ENCODE measurements at places on chromosomes 7 and 10. TPM values are rescaled to one million over a fixed set of nuclear protein-coding genes. Genes with fewer than 3 reads are reported as not detected.

The PMS2 gene
- total RNA-seq, result 17.7 TPM

The MARVELD1 gene
- 21.2 TPM for total RNA-seq

The HTR5A gene
- not detected for total RNA-seq

The LZTS2 gene
- total RNA-seq, result 56.0 TPM

The HPSE2 gene
- not detected for total RNA-seq

The MBL2 gene
- total RNA-seq, result not detected

The CNPY1 gene
- total RNA-seq, result not detected

The BBS9 gene
- 12.8 TPM for total RNA-seq

The CDHR1 gene
- not detected for total RNA-seq

The MYO3A gene
- total RNA-seq, result not detected

DNA sequence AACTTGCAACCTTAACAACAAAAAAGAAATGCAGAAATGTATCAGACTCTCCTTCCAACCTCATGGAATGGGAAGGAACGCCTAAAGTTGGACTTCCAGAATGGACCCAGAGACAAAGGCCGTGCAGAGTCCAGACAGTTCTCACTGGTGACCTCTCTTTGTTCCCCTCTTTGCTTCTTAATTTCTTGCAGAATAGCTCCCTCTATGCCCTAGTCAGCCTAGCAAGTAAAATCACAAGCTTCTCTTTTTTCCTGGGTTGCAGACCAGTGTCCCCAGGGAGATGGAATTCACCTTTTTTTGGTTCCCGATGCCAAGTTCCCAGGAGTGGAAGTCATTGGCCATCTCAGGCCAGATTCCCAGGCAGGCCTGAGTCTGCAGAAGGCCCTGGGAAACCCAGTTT, 278.0 kb downstream of the CCSER2 start:
- no peak for DNase-seq

DNA sequence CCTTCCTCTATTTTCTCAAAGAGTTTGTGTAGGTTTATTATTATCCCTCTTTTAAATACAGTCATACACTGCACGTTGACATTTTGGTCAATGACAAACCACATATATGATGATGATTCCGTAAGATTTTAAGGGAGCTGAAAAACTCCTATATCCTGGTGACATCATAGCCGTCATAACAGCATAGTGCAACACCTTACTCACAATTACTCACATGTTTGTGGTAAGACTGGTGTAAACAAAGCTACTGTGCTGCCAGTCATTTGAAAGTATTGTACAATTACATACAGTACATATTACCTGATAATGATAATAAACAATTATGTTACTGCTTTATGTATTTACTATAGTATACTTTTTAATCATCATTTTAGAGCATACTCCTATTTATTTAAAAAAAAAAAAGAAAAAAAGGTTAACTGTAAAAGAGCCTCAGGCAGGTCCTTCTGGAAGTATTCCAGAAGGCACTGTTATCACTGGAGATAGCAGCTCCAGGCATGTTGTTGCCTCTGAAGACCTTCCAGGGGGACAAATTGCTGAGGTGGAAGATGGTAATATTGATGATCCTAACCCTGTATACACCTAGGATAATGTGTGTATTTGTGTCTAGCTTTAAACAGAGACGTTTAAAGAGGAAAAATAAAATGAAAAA, 123.3 kb upstream of the CDK1 start:
- no peak for DNase-seq

GRCh38 chr7:106959753-106960152, 84.8 kb upstream of the PRKAR2B start:
- DNase-seq, result no peak

- no peak for DNase-seq
Observed at GRCh38 chr10:97320480-97321031, 1.5 kb downstream of the FRAT1 start.

DNA sequence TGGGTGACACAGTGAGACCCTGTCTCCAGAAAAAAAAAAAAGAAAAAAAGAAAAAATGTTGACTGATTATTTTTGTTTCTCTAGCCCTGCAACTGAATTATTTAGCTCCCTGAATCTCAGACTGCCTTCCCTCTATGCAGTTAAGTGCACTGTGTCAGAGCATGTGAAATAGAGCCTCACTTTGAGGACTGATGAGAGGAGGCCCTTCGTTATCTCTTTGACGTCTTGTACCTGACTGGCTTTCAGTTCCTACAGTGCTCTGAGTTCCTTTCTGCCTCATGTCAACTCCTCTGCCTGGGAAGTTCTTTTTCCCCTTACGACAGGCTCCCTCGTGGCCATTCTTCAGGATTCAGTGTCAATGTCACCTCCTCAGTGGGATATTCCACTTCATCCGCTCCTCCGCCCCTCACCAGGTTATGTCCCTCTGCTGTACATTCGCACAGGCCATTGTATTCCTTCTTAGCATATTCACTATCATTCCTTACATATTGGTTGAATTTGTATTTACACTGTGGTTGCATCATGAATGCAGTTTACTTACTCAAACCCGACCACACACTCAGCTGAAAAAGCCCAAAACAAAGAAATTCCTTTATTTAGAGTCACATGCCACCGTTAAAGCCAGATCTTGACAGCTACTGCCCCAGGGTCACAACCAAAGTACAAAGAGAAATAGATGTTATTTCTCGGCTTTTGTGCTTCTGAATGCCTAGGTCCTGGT, 18.1 kb upstream of the CAMK2G start:
- DNase-seq, result no peak

DNA sequence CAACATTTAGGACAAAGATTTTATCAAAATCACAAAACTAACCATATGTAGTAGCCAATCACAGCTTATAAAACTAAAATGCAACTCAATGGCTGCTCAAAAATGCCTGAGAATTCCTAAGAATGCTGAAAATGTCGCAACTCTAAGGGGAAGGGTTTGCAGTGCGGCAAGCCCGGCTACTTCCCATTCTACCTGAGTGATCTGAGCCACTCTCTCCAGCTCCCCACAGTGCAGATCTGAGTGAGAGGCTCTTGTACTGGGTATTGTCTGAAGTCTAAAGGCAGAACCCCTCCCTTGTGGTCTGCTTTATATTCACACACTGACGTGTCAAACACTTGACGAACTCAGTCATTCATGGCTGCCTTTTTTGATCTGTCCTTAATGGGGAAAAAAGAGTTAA, 28.9 kb downstream of the RAB11FIP2 start:
- no peak for DNase-seq

- DNase-seq, result no peak
Observed at GRCh38 chr7:10802526-10802925, 171.1 kb upstream of the PHF14 start.

- no peak for DNase-seq
Observed at GRCh38 chr10:13993169-13993568, 337.6 kb downstream of the FRMD4A start.

GRCh38 chr7:65444899-65445823, 71.5 kb downstream of the ZNF92 start:
- no peak for DNase-seq

DNA sequence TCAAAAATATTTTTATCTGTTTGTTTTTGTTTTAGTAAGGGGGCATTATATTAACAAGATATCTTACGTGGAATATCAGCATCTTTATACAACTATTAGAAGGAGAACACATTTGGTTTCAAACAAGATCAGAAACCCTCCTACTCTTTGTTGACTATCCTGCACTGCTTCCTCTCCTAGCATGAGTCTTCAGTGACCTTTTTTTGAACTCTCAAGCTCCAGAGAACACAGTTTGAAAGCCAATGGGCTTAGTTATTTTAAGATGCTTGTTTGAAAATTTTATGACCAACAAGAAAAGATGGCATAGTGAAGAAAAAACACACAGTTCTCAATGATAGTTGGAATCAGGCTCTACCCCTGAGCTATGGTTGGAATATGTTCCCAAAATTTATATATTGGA, 37.2 kb upstream of the RTKN2 start:
- DNase-seq, result no peak

DNA sequence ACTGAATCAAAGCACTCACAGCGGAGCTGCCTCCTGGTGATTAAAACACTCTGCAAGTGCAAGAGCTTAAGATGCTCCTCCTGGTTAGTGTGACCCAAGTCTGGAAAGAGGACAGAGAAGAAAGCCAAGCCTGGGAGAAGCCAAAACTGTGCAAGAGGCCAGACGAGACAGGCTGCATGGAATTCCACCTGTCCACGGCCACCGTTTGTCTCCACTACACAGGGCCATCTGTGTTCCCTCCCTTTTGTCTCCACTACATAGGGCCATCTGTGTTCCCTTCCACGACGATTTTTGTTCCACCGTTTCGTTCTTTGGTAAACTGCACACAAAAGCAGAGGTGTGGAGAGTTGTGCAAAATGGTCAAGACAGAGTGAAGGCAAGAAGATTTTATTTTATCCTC, 233.0 kb downstream of the DIP2C start:
- no peak for DNase-seq

DNA sequence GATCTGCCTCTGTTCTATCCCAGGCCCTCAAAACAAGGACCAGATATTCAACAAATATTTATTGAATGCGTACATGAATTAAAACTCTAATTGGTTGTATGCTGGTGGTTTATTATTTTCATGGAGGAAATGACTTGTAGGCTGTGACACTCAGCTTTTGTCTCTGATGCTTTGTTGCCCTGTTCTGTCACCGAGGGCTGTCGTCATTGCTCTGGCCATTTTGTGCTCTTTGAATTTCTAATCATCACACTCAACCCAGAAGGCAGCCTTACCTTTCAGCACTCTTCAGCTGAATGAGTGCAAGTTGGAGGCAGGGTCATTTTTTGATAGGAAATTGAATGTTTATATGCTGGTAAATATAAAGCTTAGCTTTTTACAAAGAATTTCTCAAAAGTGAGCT, 14.5 kb downstream of the SRGN start:
- no peak for DNase-seq

DNA sequence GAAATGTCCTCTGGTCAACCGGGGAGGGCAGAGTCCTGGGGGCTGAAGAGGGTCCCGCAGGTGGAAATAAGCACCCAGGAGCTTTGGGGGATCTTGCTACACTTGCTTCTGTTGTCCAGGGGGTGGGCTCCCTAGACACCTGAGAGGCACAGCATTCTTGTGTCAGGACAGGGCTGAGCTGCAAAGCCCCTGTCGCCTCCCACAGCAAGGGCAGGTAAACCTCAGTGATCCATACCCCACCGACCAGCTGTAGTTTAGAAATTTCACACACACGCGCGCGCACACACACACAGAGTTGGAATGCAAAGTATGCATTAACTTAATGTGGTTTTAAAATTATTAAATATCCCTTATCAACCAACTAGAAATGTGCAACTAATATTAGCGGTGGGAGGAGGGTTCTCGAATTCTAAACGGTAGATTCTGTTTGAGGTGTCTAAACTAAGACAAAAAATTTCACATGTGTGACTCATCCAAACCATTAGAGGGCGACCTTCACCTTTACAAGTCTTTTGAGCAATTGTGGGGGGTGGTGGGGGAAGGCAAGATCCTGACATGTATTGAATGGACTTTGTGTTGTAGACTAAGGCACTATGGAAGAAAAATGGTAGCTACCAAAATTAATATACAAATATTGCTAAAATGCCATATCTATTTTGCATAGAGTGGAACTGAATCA, 34.3 kb upstream of the PTF1A start:
- DNase-seq, result no peak

DNA sequence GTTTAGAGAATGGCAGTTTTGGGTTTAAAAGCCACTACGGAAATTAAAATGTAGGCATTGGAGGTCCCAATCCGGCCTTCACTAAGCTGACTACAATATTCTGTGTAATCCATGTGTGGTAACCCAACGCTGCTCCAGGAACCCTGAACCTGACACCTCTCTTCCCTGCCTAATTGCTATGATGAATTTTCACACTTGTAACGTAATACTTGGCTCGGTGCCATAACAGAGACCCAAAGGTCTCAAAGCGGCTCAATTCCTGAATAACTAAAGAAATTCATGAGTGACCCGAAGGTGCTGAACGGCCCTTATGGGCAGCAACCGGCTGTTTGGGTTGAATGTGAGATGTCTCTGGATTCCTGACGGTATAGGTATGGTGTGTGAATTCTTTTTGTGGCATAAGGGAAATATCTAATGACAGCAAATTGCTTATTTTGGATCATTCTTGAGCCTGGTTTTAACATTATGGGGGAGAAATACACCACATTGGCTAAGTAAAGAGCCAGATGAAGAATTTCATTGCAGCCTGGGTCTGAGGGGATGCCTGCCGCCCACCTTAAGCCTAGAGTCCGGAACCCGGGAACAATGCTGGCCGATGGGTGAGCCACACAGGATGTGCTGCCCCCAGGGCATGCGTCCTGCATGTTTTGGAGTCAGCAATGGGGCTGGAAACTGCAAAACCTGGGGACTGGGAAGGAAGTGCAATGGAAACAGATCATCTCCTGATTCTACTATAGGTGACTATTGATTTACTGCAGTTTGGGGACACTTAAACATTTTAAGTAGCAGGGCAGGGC, 69.7 kb upstream of the FZD8 start:
- DNase-seq, result no peak

- DNase-seq, result no peak
Observed at GRCh38 chr7:26265065-26265464, 26.6 kb upstream of the SNX10 start.

DNA sequence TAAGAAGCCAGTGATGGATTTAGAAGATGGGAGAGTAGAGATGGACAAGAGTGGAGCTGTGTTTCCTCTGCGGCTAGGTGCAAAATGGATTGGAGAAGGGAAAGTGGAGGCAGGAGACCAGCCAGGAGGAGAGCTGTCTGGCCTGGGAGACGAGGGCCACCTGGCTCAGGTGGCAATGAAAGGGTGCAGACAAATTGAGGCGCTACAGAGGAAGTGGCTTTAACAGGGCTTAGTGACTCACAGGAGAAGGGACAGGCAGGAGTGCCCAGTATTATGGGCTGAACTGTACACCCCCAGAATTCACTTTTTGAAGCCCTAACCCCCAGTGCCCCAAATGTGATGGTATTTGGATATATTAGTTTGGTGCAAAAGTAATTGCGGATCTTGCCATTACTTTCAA, 65.6 kb upstream of the DUSP5 start:
- DNase-seq, result no peak

- DNase-seq, result no peak
Observed at GRCh38 chr10:46301056-46301645, 14.4 kb downstream of the ANTXRL start.

- DNase-seq, result no peak
Observed at GRCh38 chr10:130757821-130758489, 553.6 kb downstream of the TCERG1L start.

DNA sequence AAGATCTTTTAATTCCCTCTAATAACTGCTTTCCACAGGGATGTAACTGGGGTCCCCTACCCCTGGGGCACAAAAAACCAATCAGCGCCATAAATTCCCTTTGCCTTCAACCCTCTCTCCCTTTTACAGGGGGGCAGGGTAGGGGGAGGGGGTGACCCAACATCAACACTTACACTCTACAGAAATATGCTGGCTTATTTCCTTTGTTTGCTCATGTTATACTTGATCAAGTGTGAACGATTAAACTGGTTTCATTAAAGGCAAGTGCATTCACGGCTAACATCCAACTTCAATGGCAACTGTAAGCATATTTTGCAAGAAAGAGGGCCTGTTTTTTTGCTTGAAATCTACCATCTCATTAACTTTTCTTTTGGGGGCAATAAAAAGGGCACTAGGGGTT, 2.9 kb downstream of the CTBP2 start:
- DNase-seq, result no peak

DNA sequence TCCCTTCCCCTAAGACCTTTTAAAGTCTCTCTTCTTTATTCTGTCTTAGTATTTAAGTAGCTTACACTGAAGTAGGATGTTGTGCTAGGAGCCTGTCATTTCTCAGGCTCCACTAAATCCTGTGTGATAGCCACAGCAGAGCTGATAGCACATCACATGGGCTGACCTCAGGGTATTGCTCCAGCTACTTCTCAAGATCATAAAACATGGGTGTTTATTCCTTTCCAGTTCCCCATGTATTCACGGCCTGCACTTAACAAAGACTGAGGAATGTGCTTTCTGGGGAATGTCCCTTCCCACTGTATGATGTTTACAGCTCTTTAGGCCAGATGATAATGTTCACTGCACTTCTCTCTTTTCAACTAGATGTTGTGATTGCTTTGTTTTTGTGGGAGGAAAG, 1086.8 kb downstream of the KCNMA1 start:
- no peak for DNase-seq

Measured in pulmonary artery endothelial cell (primary cell).